NCI-H1694 (cell line): ENCODE measurements at places on chromosomes 3 and 15.

DNA sequence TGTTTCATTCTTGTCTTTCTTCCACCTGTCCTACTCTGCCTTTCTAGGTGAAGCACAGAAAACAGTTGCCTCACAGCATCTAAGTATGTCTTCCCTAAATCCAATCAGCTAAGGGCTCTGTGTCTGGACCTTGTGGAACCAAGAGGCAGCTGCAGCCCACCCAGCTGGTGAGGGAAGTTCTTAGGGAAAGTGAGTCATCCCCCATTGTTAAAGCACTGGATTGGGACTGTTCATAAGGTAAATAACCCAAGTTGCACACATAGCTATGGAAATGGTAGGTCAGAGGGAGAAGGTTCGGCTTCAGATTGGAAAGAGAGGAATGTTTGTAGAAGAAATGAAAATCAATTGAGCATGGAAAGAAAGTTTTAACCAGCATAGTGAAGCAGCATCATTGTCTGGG lies 18.0 kb upstream of the ARNT2 start:
- no peak for DNase-seq

DNA sequence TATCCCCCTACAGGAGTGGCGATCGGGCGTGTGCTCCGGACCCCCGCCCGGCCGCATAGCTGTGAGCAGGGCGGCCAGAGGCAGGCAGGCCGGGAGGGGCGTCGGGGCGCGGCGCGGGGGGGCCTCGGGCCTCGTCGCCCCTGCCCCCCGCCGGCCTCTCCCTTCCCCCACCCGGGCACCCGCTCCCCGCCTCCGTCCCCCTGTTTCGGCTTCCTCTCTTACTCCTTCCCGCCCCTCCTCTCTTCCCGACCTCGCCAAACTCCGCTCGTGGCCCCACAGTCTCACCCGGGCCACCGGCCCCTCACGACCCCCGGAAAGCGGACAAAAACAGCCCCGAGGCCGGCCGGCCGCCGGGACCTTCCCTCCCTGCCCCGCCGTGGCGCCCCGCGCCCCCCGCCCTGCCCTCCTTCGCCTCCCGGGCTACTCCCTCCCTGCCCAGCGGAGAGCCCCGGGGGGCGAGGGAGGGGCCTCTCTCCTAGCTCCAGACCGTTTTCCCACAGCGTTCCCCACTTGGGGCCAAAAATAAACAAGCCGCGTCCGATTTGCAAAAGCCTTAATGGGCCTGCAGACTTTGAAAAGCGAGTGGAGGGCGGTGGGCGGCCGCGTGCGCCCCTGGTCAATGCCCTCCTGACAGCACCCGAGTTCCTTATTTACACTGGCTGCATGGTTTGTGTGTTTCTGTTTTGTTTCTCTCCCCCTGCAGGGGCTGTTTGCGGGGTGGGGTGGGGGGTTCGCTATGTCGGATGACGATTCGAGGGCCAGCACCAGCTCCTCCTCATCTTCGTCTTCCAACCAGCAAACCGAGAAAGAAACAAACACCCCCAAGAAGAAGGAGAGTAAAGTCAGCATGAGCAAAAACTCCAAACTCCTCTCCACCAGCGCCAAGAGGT lies 1.0 kb downstream of the UBE2E1 start:
- no peak for DNase-seq

- DNase-seq: no peak
Observed at GRCh38 chr3:72176537-72177041, 391.6 kb upstream of the PROK2 start.

DNA sequence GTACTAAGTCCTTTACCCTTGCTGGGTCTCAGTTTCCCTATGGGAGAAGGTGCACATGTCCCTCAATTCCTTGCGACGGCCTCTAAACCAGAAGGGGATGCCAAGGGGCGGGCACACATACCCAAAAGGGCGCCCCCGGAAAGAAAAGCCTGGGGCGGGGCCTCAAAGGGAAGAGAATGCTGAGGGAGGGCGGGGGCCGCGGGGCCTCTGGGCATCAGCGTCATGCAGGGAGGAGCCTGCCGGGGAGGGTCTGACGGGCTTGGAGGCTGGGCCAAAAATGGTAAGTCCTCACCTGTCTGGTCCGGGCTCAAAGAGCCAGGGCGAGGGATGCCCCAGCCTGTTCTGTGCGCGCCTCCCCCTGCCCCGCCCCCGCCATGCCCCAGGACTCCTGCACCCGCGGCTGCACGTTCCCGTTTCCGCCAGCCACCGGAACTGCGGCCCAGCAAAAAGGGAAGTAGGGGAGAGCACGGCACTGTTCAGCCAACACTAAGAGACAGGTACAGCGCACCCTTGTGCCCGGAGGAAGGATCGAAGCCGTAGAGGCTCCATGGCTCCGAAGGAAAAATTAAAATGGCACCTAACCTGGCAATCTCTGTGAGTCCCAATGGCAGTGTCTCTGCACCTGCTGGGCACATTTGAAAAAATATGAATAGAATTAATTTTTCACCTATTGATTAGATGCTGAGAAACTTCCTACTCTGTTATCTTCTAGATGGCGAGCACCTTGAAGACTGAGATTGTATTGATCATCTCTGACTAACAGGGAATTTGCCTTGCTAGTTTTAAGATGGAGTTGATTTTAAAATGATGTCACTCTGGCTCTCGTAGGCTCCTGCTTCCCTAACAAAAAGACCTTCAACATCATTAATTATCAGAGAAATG lies at the start of gene DET1:
Gene DET1 (minus strand): TSS at position 434 of the 882 bp plus-strand sequence. CDS start 14,976 bp downstream, outside the sequence.
- DNase-seq: peak; percentile 94

DNA sequence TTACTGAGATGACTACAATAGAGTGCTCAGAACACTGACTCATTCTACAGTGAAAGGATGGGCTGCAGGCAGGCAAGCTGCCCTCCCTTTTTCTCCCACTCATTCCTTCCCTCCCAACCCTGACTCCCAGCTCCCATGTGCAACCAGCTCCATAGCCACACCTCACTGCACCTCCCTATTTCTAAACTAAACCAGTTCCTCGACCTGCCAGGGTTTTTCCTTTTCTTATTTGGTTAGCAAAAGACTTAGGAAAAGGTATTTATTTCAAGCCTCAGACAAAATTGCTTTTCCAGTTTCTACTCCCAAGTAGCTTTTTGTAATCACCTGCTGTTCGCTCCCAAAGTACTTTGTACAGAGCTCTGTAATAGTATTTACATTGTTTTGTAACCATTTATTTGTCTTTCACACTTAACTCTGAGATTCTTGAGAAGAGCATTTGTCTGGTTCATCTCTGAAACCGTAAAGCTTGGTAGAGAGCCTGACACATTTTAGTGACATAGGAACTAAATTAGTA lies 2.2 kb downstream of the AADAC start:
- no peak for DNase-seq

- DNase-seq: no peak
Observed at GRCh38 chr15:42712584-42712983, 24.3 kb downstream of the CDAN1 start.

GRCh38 chr15:90851114-90851513 lies 17.3 kb upstream of the FURIN start:
- no peak for DNase-seq

- no peak for DNase-seq
Observed at GRCh38 chr3:171160325-171160724, 133.8 kb upstream of the SLC2A2 start.

DNA sequence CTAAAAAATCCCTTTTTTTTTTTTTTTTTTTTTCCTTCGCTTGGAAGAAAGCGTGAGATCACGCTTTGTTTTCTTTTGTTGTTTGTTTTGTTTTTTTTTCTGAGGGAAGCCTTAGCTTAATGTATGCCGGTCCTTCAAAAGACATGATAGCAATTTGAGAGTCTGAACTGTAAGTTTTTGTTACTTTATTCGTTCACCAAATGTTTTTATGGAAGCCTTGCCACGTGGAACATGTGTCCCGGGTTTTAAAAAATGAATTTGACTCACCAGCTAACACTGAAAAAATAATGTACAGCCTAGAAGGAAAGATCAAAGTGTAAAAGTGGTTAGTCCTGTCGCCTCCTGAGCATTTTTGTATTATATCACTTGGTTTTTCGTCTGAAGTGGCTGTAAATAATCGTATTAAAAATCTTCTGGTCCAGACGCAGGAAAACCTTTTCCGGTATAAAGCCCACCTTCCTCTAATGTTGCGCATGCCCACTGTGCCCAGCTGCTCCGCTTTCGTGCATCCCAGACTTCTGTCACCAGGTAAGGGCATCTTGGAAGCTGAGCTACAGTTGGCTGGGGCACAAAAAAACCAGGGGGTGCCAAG lies 795 bp upstream of the MYNN start:
- DNase-seq: peak; percentile 89

DNA sequence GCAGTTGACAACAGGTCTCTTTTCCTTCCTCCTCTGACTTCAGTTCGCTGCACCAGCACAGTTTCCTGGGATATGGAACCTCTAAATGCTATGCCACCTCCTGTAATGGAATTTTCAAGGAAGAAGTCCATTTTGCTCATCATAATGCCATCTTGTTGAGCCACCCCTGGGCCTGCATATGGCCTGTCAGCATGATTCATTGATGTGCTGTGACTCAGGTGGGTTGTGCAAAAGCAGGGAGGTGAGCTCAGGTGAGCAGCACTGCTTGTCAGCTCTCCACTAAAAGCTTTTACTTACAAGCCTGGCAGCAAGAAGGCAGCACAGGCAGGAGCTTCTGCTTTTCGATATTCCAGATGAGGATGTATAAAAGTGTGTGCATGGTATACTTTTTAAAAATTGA lies 247.1 kb upstream of the LMCD1 start:
- no peak for DNase-seq

GRCh38 chr15:88131937-88132336 lies 124.6 kb downstream of the NTRK3 start:
- no peak for DNase-seq

DNA sequence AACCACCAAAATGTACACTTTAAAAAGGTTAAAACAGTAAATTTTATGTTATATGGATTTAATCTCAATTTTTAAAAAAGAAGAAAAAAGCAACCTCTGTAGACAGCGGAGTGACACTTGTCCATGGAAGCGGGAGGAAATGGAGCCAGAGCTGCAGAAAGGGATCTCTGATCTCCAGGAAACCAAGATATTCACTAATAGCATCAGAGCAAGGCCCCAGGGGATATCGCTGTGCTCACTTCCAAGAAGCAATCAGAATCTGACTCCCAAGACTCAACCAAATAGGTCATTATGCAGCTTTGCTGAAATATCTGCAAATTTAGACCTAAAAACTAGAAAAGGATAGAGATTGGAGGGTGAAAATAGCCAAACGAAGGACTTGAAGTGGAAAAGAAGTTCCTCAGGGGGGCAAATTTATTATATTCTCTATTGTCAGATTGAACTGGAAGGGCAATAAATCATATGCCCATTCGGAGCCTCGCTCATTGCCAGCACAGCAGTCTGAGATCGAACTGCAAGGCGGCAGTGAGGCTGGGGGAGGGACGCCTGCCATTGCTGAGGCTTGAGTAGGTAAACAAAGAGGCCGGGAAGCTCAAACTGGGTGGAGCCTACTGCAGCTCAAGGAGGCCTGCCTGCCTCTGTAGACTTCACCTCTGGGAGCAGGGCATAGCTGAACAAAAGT lies 62.0 kb upstream of the ATP2C1 start:
- no peak for DNase-seq

DNA sequence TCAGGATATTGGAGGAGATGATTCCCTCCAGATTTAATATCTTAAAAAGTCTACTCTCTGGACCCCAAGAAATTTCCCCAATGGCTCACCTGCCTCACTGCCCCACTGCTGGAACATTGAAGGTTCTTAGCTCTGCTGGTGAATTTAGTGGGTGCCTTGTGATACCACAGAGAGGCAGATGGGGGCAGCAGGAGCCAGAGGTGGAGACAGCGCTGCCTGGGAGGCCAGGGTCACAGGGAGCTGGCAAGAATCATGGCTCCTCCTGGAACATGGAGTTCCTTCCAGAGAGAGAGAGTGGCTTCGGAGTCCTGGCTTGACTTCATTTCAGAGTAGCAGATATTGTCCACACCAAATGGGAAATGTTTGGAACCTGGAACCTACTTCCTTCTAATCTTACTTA lies 263.5 kb upstream of the CFAP20DC start:
- peak; percentile 3 for DNase-seq

- DNase-seq: no peak
Observed at GRCh38 chr15:94324835-94325767, 93.7 kb downstream of the MCTP2 start.

GRCh38 chr3:136939489-136939888 lies 18.3 kb upstream of the IL20RB start:
- no peak for DNase-seq

DNA sequence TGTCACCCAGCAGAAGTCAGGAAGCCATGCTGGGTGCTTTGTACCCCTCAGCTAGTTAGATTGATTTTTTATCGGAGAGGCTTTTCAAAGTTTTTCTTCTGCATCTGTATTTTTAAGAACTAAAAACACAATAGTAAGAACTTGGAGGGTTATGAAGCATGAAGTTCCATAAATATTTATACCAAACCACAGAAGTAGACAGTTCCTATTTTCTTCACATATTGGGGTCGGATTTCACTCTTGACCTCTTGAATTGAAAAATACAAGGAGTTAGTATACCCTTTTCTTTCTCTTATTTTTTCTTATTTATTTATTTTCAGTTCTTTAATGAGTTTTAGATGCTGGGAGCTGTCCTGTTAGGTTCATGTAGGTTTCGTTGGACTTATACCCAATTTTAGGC lies 35.1 kb downstream of the SLC25A26 start:
- DNase-seq: no peak

- no peak for DNase-seq
Observed at GRCh38 chr3:107861904-107862303, 228.9 kb downstream of the CD47 start.

DNA sequence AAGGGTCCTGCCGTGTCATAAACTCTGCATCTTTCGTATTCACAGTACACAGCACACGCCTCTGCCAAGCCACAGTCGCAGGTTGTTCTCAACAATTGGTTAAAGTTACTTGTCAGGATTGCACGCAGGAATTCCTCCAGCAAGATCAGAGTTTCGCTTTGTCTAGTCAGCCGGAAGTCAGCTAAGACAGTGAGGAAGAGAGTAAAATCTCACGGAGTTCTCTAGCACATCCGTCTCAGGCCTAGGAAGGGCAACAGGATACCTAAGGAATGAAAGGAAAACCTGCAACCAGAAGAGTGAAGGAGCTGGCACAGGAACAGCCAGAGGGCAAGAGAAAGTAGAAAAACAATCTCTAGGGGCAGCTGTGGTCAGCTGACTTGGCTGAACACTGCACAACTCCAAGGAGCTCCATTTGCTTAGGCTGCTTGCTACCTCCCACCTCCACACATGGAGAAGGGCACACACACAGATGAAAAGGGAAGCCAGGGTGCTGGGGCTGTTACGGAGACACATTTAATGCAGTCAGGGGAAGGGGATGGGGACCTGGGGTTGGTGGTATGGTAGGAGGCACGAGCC lies 23.7 kb downstream of the RORA start:
- no peak for DNase-seq
